ENCODE measurements at places on chromosomes 5 and 9.
A peak's percentile ranks its signal among the peaks of the same experiment; 100 is the strongest.

GRCh38 chr9:6007770-6008168 lies 7.7 kb downstream of the RANBP6 start:
- DNase-seq, result peak; percentile 93

GRCh38 chr9:70080481-70081119 lies 37.0 kb downstream of the MAMDC2 start:
- no peak for DNase-seq

GRCh38 chr9:71663216-71663615 lies 105.1 kb downstream of the CEMIP2 start:
- no peak for DNase-seq

- DNase-seq, result no peak
These were observed 131.1 kb downstream of the PAX5 start for GRCh38 chr9:36902861-36903524.

DNA sequence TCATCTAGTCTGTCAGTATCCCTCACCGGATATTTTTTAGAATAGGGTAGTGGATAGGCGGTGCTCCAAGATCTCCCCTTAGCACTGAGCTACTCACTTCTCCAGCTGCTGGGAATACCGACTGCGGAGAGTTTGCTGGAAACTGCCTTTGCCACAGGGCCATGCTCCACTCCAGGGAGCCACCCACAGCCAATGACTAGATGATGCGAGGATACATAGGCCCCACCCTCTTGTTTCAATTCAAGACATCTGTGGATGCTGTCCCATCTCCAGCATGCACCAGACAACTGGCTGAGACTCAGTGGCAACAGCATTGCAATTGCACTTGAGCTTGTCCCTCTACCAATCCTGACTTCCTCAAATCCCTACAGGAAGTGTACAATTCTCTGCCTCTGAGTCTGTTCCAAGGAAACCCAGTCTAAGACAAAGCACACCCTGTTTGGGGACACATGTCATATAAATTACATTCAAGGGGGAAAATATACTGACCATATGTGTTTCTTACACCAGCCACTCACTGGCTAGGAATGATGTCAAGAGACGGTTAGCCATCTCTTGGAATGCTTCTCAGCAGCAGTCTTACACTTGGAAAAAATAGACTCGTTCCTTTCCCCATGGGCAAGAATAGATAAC lies 312.6 kb upstream of the KIF2A start:
- DNase-seq, result no peak

- DNase-seq, result peak; percentile 65
These were observed 289.7 kb downstream of the OSTF1 start for GRCh38 chr9:75378036-75378435.

DNA sequence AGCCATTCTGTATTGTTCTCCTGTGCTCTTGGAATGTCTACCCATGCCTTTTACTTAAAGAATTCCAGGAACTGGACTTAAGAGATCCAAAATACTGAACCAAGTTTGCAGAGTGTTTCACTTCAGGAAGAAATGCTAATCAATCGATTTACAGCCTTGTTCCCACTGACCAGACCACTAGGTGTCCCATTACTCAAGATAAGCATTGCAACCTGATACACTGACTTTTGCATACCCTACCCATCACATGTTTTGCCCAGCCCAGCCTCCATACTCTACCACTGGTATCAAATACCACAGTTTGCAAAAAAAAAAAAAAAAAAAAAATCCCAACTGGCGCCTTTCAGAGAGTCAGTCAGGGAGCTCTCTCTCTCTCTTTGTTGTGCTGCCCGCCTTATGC lies 550.8 kb downstream of the CDH9 start:
- no peak for DNase-seq

All from nephron progenitor cell (in vitro differentiated cells).